ENCODE measurements at places on chromosomes 16 and 17.

- no peak for DNase-seq
Observed at GRCh38 chr16:29991571-29991904, 3.9 kb downstream of the HIRIP3 start.

DNA sequence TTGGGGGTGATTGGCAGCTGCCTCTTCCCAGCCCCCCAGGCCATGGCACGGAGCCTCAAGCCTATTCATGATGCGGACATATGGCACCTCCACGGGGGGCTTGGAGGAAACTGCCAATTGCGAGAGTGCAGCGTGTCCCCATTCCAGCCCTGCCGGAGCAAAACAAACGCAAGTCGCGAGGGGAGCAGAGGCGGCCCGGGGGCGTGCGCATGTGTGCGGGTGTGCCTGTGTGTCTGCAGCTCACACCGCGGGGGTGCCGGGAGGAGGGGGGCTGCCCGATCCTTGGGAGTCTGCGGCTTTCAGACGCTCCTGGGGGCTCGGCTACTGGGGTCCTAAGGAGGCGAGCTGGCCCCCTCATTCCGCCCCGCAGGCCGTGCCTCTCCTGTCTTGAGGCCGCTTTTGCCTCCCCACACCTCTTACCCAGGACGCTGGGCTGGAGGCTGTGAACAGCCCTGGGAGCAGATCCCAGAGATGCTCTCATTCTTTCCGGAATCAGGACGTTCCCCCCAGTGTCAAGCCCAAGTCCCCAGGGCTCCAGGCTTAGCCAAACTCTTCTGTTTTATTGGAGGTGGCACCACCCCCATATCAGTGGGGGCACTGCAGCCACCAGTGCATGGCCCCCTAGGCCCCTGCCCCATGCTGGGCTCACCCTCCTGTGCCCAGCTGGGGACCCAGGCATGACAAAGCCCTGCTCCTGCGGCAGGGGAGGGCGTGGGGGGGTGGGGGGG, 29.1 kb downstream of the ENDOV start:
- DNase-seq, result no peak

- DNase-seq, result no peak
Observed at GRCh38 chr17:27760069-27760885, 40.1 kb downstream of the NOS2 start.

DNA sequence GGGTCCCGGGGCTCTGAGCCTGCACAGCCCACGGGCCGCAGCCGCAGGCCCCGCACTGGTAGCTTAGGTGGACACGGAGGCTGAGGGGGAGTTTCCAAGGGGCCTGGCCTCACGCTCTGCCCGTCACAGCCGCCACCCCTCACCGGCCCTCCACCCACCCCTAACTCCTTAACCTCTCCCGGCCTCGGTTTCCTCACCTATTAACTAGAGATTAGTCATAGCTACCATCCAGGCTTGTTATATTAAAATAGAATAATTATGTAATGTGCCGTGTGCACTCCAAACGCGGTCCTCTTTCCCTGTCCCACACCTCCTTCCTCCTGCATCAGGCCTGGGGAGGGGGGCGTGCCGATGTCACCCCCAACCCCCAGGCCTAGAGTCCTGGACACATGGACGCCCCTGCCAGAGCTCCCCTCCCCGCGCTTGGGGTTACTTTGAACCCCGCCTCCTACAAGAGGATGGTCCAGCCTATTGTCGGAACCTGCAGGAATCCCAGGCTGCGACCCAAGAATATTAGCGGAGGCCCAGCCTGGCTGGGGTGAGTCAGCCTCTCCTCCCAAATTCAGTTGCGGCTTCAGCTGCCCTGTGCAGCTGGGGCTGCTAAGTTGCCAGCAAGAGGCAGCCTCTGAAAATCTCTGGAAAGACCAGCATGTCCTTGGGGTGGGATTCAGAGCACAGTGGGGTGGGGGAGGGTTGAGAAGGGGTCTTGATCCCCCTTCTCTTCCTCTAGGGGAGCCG, 17.3 kb downstream of the SOCS3 start:
- DNase-seq, result no peak

DNA sequence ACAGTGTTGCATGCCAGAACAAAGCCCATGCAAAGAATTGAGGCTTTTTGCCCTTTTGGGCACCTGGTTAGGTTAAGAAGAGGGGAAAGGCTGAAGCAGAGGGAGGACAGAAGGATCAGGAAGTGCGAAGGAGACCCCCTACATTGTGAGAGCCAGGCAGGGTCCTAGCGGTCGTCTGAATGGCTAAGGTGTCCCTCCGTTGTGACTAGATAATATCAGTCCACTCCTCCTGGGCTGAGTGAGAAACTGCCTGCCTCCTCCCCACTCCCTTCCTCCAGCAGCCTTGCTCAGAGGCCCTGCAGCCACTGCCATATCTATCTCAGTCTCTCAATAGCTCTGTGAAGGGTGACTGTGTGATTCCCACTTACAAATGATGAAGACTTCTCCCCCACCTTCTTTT, 75.1 kb downstream of the WSB1 start:
- no peak for DNase-seq

GRCh38 chr16:73095885-73096421, 48.0 kb upstream of the ZFHX3 start:
- DNase-seq, result no peak

- no peak for DNase-seq
Observed at GRCh38 chr17:75878174-75878998, at the start of gene TRIM47. Gene TRIM47 (minus strand): TSS chr17:75878581. CDS start chr17:75878548, 33 bp downstream.

DNA sequence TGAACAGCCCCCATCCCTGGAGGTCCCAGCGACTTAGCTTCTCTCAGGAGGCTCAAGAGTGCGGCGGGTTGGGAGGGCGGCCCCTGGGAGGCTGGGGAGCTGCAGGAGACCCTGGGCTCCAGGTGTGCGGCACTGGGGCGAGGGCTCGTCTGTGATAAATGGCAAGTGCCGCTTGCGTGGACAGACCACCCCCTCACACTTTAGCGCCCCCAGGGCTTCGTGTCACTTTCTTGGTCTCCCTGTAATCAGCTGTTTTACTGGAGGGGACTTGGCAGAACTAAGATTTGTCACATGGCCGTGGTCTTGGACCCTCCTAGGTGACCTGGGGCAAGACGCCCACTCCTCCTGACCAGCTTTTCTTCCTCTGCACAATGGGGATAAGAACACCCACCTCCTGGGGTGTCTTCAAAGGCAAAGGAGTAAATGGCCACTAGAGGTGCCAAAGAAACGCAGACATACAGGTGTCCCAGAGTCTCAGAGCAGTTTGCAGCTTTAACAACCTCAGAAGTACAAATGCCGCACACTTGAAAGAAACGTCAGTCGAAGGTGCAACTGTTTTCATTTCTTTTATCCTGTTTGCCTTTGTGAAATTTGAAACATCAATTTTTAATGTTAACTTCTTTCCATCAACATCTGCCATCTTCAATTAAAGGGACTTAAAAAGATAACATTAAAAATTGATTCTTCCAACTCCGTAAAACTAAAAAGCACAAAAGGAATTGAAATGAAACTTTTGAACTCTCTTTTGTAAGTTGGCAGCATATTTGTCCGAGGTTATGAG, 946 bp downstream of the OSGIN1 start:
- DNase-seq, result no peak

DNA sequence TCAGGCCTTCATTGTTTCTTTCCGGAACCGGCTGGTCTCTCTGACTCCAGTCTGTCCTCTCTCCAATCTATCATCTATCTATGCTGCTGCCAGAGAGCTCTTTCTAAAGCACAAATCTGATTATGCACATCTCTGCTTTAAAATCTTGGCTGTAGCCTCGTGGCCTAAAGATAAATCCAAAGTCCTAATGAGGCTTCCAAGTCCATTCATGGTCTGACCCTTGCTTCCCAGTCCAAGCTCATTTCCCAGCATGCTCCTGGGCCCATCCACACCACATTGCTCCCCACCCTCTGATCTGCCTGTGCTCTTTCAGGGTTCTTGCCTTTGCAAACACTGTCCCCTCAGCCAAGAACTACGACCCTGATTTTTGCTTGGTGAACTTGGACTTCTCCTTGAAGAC, 21.5 kb upstream of the PHB1 start:
- no peak for DNase-seq

- no peak for DNase-seq
Observed at GRCh38 chr17:4480929-4481898, 17.5 kb upstream of the SPNS2 start.

DNA sequence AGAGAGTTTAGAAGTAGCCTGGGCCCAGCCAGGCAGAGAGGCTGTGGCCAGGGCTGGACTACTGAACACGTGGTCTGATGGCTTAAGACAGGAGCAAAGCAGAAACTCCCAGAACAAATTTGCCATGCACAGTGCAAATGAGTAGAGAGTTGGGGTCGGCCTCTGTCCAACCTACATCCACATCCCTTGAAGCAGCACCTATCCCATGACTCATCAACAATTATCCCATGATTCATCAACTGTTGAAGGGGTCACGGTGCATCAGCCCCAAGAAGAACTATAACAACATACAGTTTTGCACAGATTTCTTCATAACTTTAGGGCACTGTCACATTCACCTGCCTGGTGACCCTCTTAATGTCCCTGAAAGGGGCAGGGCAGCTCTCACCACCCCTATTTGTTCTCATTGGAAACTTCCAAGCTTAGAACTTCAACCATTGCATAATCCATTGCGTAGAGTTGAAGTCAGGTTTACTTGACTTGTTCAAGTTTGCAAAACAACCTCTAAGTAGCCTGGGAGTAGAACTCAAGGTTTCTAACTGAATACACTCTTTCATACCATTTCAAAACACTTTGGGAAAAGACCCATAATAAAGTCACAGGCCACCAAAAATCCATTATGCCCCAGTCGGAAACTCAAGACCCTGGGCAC, 235.2 kb upstream of the CDH5 start:
- DNase-seq, result no peak

DNA sequence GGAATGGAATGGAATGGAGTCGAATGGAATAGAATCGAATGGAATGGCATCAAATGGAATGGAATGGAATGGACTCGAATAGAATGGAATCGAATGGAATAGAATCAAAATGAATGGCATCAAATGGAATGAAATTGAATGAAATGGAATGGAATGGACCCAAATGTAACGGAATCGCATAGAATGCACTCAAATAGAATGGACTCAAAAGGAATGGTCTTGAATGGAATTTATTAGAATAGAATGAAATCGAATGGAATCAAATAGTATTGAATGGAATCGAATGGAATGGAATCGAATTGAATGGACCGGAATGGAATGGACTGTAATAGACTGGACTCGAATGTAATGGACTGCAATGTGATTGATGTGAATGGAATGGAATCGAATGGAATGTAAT, 501.4 kb upstream of the WSB1 start:
- DNase-seq, result no peak

GRCh38 chr16:16817196-16817595, 438.3 kb downstream of the NPIPA7 start:
- DNase-seq, result no peak

- DNase-seq, result no peak
Observed at GRCh38 chr16:49353680-49354079, 19.9 kb upstream of the C16orf78 start.

DNA sequence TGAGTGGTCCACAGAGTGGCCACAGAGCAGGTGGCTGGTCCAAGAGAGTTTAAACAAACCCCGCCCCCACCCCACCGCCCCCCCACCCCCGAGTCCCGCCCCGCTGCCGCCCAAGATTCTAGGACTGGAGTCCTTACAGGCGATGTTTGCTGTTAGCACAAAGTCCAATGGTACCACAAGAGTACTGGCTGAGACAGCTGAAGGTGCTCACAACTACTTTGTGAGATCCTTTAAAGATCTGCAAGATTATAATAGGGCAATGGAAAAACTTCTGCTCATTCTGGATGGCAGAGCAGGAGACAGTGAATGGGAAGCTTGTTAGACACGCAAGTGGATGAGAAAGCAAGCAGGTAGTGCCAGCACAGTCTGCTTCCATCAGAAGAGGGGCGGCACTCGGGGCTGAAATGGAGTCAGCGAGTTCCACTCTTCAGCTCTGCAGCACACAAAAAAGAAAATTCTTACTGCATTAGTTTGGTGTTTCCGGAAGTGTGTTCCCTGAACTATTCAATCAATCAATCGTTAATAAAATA, 4.7 kb upstream of the TEKT3 start:
- DNase-seq, result no peak

All from cortex of kidney (tissue), 1 donor.